ENCODE measurements at places on chromosomes 5 and 9.

DNA sequence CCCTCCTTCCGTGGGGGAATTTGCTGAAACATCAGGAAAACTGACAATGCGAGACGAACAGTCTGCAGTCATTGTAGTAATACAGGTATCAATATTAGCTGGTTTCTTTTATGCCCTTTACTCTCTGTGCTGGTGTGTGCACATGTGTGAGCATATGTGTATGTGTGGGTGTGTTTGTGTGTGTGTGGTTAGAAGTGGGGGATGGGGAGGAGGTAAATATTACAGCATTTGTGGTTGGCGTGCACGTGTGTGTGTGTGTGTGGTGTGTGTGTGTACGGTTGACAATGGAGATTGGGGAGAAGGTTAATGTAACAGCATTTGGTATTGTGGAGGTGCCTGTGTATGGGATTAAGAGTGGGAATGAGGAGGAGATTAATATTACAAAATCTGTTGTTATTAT, 219.4 kb downstream of the ADGRV1 start:
- DNase-seq, result no peak

DNA sequence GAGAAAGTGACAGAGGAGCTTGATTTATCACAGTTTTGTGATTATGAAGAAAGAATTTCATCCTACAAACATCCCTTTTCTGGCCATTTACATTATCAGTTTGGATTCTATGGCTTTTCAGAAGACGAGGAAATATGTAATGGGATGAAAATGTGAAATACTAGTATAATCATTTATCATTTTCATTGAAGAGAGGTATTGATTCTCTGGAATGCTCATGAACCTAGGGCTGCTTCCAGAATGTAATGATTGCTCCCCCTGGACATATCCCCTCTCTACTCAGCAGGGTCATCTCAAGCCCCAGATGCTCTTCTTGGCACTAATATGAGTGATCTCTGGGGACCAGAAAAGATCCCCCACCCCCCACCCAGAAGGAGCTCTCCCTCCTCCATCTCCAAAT, 106.7 kb upstream of the ZNF618 start:
- no peak for DNase-seq

DNA sequence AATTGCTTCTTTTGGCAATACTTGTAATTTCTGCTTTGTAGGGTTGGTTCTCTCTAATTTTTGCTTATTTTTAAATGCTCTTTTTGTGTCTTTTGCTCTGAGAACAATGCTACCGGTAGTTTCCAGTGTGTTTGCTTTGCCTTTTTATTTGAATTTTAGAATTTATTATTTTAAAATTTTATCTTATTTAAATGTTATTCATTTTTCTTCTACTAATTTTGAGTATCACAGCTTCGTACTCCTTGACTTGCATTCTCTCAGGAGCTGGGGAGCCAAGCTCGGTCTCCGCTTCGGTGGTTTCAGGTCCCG, 45.9 kb downstream of the ANXA2R start:
- DNase-seq, result no peak

GRCh38 chr9:81244631-81245030, 444.7 kb downstream of the TLE1 start:
- no peak for DNase-seq
